MG63 (cell line): ENCODE measurements at places on chromosomes 2 and 18. TPM values are rescaled to one million over a fixed set of nuclear protein-coding genes. Genes with fewer than 3 reads are reported as not detected.

DNA sequence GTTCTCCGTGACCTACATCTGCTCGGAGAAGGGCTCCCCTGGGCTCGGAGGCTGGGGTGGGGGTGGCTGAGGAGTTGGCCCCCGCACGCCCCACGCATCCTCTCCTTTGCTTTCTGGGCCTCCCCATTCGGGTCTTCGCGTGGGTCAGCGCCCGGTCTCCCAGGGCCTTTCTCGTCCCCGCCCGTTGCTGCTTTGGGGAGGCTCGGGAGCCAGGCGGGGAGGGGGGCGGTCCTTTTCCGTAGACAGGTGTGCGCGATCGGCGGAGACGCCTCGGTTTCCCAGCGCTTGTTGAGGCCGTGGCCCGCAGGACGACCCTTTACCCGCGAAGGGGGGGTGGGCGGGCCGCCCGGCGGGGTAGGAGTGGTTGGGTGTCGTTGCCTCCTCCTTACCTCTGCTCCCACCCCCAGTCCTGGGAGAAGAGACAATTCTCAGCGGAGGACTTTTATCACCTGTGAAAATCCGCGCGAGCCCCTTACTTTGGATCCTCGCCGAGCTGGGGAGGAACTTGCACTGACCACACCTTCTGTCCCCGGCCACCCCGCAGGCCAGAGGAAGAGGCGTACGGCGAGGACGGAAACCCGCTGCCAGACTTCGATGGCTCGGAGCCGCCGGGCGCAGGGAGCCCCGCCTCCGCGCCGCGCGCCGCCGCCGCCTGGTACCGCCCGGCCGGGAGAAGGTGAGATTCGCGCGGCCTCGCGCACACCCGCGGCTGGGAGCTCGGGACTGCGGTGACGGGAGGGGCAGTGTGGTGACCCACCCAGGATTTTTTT, 2.6 kb downstream of the ADCYAP1 start:
- peak; percentile 35 for DNase-seq

DNA sequence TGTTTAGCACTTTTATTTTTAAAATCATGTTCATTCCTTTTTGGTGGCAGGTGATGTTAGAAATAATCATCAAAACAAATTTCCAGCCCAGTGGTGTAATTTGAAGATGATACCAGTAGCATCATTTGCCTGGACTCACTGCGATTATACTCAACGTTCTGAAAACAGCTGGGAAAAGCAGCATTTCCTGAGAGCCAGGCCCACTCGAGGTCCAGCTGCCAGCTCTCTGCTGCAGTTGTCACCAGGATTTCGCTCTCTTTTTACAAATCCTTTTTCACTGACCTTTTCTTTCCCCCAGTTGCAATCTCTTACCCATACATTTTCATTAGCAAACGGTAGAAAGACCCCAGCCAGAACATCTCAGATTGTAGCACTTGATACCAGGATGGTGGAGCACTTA, 110.6 kb upstream of the LYPD1 start:
- no peak for DNase-seq

DNA sequence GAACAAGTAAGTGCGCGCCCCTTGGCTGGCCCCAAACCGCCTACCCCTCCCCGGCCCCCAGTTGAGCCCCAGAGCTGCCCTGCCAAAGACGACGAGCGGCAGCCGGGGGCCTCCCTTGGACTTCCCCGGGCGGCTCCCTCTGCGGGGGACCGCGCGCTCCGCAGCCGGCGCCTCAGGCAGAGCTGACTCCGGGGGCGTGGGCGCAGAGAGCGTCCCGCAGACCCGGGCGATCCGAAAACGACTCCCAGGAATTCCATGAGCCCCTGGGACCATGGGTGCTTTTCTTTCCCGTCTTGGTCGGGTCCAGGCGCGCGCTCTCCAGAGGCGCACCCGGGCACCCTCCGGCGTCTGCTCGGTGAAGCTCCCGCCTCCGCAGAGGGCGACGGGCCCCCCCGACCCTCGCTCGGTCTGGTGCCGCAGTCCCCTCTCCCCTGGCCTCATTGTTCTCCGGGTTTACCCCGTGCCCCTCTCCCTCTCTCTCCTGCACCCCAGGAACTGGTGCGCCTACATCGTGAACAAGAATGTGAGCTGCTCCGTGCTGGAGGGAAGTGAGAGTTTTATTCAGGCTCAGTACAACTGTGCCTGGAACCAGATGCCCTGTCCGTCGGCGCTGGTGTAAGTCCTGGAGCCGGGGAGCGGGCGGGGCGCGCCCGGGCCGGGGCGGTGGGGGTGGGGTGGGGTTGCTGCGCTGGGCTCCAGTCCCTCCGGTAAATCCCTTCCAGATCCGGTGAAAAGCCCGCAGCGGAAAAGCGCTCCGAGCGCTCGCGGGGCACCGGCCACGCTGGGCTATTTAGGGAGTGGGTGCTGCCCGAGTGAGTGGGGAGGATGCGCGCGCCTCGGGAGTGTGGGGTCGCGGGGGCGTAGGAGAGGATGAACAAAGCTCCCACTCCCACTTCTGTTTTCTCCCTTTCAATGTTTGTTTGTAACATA, 776 bp downstream of the EMILIN2 start:
- peak; percentile 6 for DNase-seq

GRCh38 chr18:44410740-44411139, 269.9 kb upstream of the SETBP1 start:
- DNase-seq, result no peak

GRCh38 chr2:223108351-223109050, 56.5 kb downstream of the KCNE4 start:
- no peak for DNase-seq

- DNase-seq, result no peak
Observed at GRCh38 chr2:55176094-55176415, 56.0 kb downstream of the CLHC1 start.

DNA sequence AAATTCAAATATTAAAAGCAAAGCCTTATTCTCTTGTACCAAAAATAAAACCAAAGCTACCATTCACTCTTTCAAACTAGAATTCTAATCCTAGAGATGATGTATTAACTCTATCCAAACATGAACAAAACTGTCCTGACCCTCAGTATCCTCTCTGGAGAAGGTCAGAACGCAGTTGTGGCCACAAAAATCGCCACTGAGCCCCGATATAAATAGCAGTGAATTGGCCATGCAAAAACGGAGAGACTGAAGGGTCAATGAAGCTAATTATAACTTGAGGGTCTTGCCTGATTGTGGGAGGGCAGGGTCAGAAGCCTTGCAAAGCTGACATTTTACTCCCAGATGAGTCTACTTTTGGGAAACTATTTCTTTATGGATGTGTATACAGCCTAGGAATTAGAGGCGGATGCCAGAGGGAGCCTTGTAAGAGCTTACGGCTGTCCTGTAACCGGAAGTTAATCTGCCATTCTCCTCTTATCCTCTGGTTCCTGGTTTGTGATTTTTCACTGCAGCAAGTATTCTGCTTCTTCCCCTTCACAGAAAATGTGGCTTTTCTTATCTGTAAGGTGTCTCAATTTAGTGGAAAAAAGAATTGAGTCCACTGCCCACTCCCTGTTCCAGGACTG, 28.1 kb downstream of the CAVIN2 start:
- no peak for DNase-seq

GRCh38 chr2:218223046-218223445, 6.1 kb downstream of the ARPC2 start:
- no peak for DNase-seq

- no peak for DNase-seq
Observed at GRCh38 chr2:12089496-12089895, 343.1 kb downstream of the LPIN1 start.

GRCh38 chr2:205545971-205546816, 136.1 kb upstream of the NRP2 start:
- DNase-seq, result no peak

DNA sequence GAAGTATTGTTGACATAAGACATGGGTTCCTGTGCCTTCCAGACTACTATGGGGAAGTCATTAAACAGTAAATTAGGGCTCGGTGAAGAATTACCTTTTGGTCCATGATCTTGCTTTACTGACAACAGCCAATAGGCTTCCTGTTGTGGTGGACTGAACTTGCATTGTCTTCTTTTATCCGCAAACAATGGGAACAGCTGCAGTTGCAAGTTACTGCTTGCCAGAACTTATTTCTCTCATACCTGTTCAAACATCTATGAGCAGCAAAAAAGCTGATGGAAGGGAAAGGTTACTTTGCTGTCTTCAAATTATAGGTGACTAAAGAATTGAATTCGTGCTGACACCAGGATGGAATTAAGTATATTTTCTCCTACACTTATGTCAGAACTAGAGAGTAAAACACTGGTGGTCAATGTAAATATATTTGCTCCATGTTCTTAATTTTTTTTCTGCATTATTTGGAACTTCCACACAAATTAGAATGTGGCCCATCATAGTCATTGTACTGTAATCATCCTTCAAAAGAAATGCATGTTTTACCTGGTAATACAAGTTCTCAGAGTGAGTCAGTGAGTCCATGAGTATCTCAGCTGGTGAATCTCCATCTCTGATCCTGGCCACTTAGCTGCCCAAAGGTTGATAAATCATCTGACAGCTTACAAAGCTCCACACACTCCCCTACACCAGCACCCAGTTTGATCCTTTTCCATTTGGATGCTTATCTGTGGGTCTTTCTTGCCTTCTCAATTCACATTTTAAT, 37.3 kb upstream of the RNF152 start:
- DNase-seq, result no peak

- no peak for DNase-seq
Observed at GRCh38 chr2:120575966-120576365, 159.7 kb upstream of the GLI2 start.

GRCh38 chr2:121489911-121490583, 40.6 kb upstream of the RNU4ATAC start:
- no peak for DNase-seq

DNA sequence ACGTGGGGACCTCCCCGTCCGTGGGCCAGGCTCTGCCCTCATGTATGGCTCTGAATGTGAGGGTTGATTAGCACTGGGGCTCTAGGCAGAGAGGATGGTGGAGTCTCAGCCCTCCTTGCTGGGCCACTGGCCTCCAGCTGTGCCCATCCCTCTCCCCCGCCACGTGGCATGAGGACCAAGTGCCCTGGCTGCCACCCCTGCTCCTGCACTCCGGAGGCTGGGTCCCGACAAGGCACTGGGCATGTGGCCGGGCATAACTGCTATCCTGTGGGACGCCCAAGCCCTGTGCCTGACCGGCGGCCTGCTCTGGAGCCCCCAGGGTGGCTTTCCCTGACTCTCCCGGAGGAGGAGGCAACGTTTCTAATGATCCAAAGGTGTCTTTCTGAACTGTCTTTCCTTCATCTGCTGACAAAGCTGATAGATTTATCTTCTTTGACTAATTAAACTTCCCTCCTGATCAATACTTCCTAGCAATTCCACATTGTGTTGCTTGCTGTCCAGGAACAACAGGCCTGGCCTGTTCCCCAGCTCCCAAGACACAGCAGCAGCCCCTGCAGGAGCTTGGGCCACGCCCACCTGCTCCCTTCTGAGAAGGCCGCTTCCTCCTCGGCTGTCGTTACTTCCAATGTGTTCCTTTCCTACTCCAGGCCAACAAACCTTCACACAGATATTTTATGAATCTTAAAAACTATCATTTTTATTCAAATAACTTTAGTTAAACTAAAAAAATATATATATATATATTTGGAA, 132.0 kb downstream of the SNTG2 start:
- DNase-seq, result no peak

- DNase-seq, result no peak
Observed at GRCh38 chr18:62728254-62728653, 12.9 kb downstream of the PHLPP1 start.

DNA sequence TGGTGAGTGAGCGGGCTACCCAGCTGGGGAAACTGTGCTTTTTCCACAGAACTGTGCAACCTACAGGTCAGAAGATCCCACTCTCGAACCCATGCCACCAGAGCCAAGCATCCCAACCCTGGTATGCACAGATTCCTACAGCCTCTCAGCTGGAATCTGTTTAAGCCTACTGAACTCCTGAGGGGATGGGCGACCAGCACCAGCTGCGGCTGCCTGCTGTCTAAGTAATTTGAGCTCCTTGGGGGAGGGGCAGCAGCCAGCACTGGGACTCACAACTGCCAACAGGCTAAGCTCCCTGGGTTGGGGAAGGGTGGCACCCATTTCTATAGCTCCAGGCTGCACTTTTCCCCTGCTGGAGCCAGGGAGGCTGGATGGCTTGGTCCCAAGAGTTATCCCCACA, 11.8 kb downstream of the CYP27C1 start:
- peak; percentile 88 for DNase-seq

DNA sequence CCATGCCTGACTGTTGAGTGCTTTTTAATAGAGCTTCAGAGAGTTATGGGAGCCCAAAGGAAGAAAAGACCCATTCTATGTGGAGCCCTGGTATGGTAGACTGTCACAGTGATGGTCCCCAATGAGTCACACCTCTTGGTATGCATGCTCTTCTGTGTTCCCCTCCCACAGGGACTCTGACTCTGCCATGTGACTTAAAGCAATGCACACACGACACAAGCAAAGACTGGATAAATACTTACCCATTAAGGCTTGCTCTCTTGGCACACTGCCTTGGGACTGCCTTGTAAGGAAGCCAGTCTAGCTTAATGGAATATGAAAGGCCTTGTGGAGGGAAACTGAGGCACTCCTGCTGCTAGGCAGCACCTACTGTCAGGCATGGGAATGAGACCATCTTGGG, 16.7 kb upstream of the DTNB start:
- no peak for DNase-seq

- no peak for DNase-seq
Observed at GRCh38 chr2:185658750-185659149, 79.9 kb upstream of the FSIP2 start.

GRCh38 chr2:19532547-19533196, 174.2 kb upstream of the OSR1 start:
- DNase-seq, result no peak

- DNase-seq, result no peak
Observed at GRCh38 chr18:3354506-3354905, 92.6 kb downstream of the MYL12B start.

DNA sequence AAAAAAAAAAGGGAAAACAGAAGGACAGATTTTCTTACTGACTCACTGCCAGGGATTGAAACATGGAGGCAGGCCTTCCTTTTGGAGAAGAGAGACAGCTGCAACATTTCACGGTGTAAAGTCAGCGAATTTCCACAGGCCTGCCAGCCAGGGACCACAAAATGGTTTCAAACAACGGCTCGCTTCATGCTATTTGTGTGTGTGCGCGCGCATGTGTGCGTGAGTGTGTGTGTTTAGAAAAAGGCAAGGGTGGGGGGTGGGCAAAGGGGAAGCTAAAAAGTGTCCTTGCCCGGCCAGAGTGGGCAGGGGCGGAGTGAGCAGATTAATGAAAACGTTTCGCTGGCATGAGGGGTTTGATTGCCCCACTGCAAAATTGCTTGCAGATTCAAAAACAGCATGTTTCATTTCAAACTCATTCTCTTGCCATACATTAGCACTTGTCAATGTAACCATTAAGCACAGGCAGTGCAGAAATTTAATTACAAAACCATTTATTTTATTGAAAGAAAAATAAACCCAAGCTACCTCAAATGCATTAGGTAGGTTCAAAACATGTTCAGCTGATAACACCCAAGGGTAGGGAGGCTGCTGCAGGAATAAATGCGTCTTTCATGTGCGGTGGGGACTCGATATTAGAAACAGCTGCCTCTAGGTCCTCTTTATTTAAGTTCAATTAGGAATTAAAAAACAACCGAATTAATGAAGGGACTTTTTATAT, 182.1 kb upstream of the SIX2 start:
- DNase-seq, result no peak

Gene RRM2
- total RNA-seq, result 31.3 and 33.2 TPM in 2 replicates

Gene MC5R
- total RNA-seq, result 0.69 and 0.99 TPM in 2 replicates

Gene THADA
- 27.1 and 37.4 TPM in 2 replicates for total RNA-seq

Gene DSG2
- total RNA-seq, result 8.8 and 12.7 TPM in 2 replicates

Gene MATN3
- total RNA-seq, result 0.15 and 0.76 TPM in 2 replicates

Gene SS18
- 58.2 and 60.1 TPM in 2 replicates for total RNA-seq

Gene C2orf66
- total RNA-seq, result not detected in 2 replicates

Gene GAREM2
- 0.20 and 0.33 TPM in 2 replicates for total RNA-seq

Gene SCYGR7
- not detected in 2 replicates for total RNA-seq

Gene NT5DC4
- total RNA-seq, result not detected in 2 replicates

Gene RASGRP3
- 3.4 and 3.9 TPM in 2 replicates for total RNA-seq

Gene DQX1
- not detected in 2 replicates for total RNA-seq

Gene CD302
- 4.4 and 8.9 TPM in 2 replicates for total RNA-seq

Gene TRABD2A
- total RNA-seq, result 14.5 and 20.9 TPM in 2 replicates

Gene CYTIP
- total RNA-seq, result not detected in 2 replicates
